ENCODE measurements at places on chromosomes 7 and 10.

DNA sequence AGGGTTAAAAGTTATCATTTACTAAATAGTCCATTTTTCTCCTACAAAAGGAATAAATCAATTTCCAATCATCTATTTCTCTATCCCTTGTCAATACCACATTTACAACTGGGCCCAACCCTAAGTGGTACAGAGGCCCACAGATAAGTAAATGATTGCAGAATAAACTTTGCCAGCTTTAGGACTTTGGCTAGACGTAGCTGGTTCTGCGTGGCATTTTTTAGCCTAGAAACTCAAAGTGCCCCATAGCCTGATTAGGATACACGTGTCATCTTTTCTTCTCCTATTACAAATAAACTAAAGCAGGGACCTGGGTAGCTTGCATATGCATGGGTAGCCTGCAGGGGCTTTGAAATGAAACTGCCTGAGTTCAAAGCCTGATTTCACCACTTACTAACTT is 56.4 kb downstream of the KLF6 start:
- H3K4me1 ChIP-seq, result no peaks in the 10 kb centered on the region
- DNase-seq, result no peak
- no peak overlapping the region for H3K27ac ChIP-seq
- H3K27me3 ChIP-seq, result no peaks in the 10 kb centered on the region

GRCh38 chr7:885893-886625 is 9.7 kb downstream of the GET4 start:
- no peak overlapping the region for H3K27ac ChIP-seq
- H3K36me3 ChIP-seq, result peaks cover 54% of the 10 kb centered on the region
- DNase-seq, result no peak
- no peaks in the 10 kb centered on the region for H3K4me1 ChIP-seq
- no peak overlapping the region for H3K4me3 ChIP-seq

GRCh38 chr7:25517906-25518305 is 289.6 kb upstream of the NPVF start:
- H3K4me1 ChIP-seq, result no peaks in the 10 kb centered on the region
- no peak for DNase-seq

GRCh38 chr7:130390486-130390885 is 10.2 kb downstream of the CPA1 start:
- no peak overlapping the region for H3K4me3 ChIP-seq
- no peaks in the 10 kb centered on the region for H3K36me3 ChIP-seq
- no peak for DNase-seq
- peaks cover 7% of the 10 kb centered on the region for H3K4me1 ChIP-seq
- no peaks in the 10 kb centered on the region for H3K27me3 ChIP-seq

DNA sequence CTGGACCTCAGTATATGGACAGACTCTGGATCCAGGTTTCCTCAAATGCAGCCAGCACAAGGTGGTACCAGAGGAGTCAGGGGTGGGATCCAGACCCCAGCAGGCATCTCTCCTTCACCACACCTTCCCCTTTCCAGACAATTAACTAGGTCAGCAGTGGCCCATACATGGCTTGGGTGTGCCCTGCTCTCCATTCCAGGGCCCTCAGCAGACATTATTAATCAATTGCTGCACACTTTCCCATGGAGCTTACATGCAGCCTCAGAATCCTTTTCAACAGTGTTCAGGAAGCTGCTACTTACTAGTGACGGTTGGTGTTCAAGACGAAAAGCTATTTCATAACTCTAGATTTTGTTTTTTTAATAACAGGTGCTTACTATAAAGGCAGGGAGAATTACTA is 6.0 kb downstream of the COL13A1 start:
- no peak overlapping the region for H3K4me3 ChIP-seq
- H3K27me3 ChIP-seq, result peaks cover 4% of the 10 kb centered on the region
- no peak overlapping the region for H3K27ac ChIP-seq
- no peaks in the 10 kb centered on the region for H3K4me1 ChIP-seq

DNA sequence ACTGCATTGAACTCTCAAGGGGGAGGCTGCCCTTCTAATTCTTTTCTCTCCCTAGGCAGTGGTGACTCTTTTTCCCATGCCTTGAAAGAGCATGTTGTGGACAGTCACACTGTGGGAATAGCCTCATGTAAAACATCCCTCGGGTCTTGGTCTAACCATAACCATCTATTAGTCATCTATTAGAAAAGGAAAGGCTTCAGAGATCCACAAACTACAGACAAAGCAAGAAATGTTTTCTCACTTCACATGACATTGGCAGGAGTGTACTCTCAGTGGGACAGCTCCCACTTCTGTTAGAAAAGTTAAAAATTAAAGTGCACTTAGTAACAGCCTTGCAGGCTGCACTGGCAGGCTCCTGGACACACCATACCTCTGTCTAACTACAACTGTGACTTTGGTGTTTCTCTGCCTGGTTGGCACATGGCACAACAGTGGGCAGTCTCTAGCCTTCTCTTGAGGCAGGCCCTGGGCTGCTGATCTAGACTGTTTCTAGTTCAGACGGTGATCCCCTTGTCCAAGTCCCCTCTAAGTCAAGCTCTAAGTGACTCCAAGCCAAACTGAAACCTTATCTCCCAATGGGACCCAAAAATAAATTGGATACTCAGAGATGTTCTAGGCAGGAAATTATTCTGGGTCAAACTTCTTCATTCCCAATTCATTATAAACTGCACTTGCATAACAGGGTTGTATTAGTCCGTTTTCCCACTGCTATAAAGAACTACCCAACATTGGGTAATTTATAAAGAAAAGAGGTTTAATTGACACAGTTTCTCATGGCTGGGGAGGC is 57.9 kb upstream of the ITGB1 start:
- no peaks in the 10 kb centered on the region for H3K4me1 ChIP-seq
- H3K27me3 ChIP-seq, result no peaks in the 10 kb centered on the region
- DNase-seq, result no peak
- no peak overlapping the region for H3K4me3 ChIP-seq
- no peaks in the 10 kb centered on the region for H3K36me3 ChIP-seq

GRCh38 chr10:103885617-103886016 is 30.2 kb upstream of the SH3PXD2A start:
- no peaks in the 10 kb centered on the region for H3K4me1 ChIP-seq
- H3K27ac ChIP-seq, result no peak overlapping the region
- H3K36me3 ChIP-seq, result peaks cover 51% of the 10 kb centered on the region

DNA sequence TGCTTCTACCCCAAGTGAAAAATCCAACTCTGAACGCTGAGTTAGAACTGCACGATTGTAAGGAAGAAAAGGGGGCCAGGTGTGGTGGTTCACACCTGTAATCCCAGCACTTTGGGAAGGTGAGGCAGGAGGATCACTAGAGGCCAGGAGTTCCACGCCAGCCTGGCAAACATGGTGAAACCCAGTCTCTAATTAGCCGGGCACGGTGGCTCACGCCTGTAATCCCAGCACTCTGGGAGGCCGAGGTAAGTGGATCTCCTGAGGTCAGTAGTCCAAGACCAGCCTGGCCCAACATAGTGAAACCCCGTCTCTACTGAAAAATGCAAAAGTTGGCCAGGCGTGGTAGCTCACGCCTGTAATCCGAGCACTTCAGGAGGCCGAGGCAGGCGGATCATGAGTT is 9.0 kb downstream of the GUSB start:
- H3K4me1 ChIP-seq, result no peaks in the 10 kb centered on the region
- H3K27me3 ChIP-seq, result no peaks in the 10 kb centered on the region
- peaks cover 92% of the 10 kb centered on the region for H3K36me3 ChIP-seq
- no peak overlapping the region for H3K4me3 ChIP-seq
- DNase-seq, result no peak

Measured in DND-41 (cell line).